CD4-positive, alpha-beta T cell treated with Interleukin-10 for 1 hour (primary cell): ENCODE measurements at places on chromosomes 1 and 21.
A peak's percentile ranks its signal among the peaks of the same experiment; 100 is the strongest.

DNA sequence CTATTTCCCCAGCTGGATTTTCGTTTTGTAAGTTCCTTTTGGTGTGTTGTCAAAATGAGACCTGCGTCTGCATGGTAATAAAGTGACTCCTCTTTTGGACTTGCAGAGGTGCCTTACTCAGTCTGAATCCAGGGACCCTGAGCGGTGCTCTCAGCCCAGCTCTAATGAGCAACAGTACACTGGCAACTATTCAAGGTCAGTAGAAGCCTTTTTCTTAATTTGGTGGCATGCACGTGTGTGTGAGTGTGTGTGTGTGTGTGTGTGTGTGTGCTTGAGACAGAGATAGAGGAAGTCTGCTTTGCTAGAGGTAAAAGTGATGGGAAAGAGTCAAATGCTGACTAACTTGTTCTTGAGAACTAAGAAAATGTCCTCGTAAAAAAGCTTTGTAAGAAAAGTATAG is 105.4 kb downstream of the CD247 start:
- no peak for DNase-seq

- peak; percentile 43 for DNase-seq
These were observed 92.9 kb downstream of the PIGK start for GRCh38 chr1:77126307-77126706.

GRCh38 chr1:1914971-1915692 is at the start of gene CALML6:
Gene CALML6 (plus strand): TSS chr1:1915260. CDS start chr1:1915281, 21 bp downstream.
- no peak for DNase-seq

DNA sequence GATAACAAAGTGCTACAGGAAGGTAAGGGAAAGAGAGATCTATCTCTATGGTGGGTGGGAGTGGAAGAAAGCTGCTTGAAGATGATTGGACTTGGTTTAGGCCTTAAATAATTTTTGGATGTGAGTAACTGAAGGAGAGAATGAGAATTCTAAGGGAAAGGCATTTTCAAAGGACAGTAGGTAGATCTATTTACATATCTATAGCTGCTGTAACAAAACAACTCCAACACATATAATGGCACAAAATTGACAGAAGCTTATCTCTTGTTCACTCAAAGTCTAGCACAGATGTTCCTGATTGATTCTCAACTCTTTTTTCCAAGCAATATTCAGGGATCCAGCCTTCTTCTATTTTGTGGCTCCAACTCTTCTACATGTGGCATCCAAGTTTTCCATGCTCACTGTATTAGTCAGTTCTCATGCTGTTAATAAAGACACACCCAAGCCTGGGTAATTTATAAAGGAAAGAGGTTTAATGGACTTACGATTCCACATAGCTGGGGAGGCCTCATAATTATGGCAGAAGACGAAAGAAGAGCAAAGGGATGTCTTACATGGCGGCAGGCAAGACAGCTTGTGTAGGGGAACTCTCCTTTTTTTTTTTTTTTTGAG is 3.1 kb upstream of the DDAH1 start:
- DNase-seq: no peak

DNA sequence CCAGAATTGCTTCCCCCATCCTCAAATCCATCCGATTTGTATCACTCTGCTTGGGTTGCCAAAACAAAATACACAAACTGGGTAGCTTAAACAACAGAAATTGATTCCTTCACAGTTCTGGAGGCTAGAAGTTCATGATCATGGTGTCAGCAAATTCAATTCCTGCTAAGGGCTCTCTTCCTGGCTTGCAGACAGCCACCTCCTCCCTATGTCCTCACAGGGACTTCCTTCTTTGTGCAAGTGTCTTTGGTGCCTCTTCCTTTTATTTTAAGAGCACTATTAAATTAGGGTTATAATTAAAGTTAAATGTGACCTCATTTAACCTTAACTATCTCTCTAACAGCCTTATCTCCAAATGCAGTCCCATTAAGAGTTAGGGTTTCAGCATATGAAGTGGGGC is 112.8 kb downstream of the PLPP3 start:
- no peak for DNase-seq

DNA sequence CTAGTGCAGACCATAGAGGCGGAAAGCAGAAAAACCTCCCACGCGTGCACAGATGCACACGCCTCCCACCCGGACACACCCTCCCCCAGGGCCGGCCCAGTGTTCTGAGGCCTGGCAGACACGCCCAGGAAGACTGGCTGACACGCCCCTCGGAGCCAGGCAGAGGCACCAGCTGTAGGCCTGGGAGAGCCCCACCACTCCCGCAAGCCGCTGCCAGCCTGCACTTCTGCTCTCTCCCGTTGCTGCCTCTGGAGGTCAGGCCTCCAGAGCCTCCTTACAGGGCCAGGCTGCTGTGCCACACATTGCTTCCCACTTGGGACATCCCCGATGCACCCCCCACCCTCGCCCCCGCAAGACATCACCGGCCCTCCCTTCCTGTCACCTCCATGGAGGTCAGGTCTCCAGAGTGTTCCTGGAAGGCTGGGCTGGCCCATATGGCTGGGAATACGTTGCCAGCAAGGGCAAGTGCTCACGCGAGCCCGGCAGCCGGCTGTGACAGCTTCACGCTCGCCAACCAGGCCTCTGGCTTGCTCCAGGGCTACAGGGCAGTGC is 40.4 kb downstream of the CASZ1 start:
- DNase-seq: peak; percentile 75

DNA sequence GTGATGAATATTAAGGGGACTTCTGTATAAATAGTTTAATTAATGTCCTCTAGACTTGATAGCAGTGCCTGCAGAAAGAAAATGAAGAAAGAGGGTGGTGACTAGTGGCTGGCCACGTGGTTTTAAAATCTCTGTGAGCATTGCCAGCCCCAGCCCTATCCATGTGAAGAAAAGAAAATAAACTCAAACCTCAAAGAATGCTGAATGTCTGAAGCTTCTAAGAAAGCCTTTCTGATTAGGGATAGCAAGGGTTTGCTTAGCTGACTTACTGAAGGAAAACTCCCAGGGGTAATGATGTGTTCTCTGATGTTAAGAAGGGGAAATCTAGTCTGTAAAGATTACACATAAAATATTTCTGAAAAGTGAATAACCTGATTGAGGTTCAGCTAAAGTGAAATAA is 31.8 kb downstream of the ADGRL2 start:
- no peak for DNase-seq

DNA sequence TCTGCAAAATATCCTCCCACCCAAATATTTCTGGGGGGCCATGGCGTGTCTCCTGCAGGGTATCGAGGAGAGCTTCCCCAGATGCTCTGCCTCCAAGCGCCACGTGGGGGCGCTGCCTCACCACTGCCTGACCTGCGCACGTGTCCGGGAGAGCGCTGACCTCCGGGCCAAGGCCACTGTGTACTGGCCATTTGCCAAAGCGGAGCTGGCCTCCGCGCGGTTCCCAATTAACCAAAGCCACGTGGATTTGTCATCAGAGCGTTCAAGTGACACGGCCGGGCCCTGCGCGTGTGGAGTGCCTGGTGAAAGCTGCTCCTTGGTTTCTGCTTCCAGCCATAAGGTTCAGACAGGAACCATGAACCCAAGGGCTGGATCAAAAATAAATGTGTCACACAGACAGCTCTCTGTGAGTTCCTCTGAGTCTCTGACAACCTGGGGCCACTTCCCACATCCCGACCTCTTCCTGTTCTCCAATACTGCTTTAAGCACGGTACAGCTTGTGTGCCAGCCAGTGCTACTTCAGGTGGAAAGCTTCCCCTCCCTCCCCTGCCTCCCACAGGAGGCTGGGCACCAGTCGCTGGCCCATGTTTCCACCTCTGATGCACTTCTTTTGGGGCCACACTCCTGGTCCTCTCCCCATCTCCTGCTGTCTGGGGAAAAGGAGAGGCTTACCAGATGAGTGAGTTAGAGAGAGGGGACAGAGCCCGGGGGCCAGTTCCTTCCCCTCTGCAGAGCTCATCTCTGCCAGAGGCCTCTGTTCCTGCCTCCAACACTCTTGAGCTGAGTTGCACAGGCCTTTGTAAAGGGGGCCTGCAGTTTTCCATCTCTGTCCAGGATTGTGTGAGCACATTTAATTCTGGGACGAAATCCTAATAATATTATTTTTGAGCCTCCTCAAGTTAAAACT is 26.1 kb downstream of the ZP4 start:
- DNase-seq: no peak

GRCh38 chr1:53413175-53414001 is 45.8 kb upstream of the DMRTB1 start:
- peak; percentile 72 for DNase-seq
